Fibroblast of the aortic adventitia (primary cell): ENCODE measurements at places on chromosomes 5 and 9.

DNA sequence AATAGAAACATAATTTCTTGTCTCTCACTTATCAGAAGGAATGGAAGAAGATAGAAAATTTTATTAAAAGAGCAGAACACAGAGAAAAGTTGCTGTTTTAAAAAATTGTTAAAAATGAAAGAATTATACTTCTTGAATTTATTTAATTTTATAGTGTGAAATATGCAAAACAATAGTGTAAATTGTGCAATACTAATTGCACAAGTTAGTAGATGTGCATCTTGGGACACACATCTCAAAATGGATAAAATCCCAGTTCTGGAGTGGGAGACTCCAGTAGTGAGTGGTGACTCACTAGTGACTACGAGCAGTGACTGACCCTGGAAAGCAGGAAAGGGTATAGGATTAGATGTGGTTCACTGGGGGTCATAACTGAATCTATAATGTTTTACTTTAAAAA lies 223.2 kb downstream of the MSX2 start:
- no peak for DNase-seq

DNA sequence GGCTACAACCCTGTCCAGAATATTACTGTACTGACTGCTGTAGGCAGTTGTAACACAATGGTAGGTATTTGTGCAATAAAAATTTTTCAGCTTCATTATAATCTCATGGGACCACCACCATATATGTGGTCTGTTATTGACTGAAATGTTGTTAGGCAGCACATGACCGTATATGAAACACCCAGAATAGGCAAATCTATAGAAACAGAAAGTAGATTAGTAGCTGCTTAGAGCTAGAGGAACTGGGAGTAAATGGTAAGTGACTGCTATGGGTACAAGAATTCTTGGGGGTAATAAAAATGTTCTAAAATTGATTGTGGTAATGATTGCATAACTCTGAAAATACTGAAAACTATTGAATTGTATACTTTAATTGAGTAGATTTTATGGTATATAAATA lies 185.7 kb downstream of the ESM1 start:
- DNase-seq, result no peak

DNA sequence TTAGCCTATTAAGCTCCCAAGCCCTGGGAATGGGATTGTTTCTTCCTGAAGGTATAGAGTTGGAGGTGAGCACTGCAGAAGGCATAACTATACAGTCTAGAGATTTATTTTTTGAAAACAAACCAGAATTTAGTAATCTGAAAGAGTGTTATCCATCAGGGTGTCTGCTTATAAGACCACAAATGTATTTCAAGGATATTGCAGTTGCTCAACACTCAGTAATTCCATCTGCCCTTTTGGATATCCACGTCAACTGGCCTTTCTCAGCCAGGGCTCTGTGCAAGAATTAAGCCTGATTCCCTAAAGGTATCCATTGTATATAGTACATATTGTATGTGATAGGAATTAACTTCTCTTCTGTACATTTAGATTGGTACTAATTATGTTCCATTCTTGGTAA lies 15.0 kb upstream of the IL31RA start:
- no peak for DNase-seq

DNA sequence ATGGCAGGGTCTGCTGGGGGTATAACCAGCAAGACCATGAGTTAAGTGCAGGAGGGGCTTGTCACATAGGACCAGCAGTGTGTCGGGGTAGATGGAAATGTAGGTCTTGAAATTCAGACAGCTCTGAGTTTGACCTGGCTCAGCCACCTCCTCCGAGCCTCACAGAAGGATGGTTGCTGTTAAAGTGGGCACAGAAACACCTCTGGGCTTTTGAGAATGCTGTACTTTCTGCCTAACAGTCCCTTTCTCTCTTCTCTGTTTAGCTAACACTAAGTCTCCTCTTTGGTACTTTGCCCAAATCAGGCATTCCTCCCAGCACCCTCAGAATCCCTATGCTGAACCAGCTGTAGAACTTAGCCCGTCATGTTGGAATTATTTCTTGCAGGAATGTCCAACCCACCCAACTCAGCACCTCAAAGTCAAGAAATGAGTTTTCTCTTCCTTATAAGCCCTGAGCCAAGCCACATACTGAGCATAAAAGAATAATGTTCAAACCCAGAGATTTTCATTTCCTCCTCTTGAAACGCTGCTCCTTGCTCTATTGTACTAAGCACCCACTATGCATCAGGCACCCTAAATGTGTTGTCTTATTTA lies 41.7 kb upstream of the MATR3 start:
- DNase-seq, result peak; percentile 22

- no peak for DNase-seq
Observed at GRCh38 chr9:135879619-135880018, 27.7 kb downstream of the CAMSAP1 start.

DNA sequence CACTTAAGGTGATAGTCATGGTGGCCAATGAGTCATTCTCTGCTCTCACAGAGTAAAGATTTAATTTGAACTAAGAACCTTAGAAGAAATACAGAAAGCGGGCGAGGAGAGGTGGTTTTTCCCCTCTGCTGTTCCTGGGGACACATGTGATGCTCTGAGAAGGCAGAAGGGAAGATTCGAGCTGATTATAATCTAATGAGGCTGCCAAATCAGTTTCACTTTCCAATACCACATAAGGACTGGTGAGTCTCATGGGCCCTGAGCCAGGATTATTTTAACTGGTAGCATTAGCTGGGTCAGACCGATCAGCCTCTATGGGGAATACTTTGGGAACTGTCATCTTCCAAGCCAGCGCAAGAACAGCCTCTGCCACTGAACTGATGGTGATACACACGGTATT lies 116.5 kb downstream of the SLC1A3 start:
- no peak for DNase-seq

GRCh38 chr5:160064995-160065614 lies 54.1 kb downstream of the PWWP2A start:
- no peak for DNase-seq

DNA sequence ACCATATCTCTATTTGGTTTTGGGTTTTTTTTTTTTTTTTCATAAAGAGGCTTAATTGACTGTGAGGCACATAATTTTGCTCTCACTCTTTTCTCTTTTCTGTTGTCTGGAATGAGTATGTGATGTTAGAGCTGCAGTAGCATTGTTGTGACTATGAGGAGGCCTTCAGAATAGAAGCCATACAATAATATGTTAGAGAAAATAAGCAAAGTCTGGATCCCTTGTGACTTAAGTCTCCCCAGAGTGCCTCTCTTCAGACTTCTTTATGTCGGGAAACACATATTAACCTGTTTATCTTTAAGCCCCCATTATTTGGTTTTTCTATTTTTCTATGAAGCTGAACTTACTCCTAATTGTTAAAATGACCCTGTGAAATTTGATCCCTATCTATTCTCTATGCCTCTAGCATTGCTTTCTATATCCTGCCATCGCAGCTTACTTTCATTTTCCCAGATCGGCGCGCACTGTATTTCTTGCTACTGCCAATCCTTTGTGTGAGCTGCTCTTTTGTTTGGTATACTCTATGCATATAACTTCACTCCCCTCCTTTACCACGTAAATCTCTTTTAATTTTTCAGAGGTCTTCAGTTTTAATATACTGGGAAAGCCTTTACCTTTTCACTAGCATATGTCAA lies 372.5 kb upstream of the KCNN2 start:
- no peak for DNase-seq

DNA sequence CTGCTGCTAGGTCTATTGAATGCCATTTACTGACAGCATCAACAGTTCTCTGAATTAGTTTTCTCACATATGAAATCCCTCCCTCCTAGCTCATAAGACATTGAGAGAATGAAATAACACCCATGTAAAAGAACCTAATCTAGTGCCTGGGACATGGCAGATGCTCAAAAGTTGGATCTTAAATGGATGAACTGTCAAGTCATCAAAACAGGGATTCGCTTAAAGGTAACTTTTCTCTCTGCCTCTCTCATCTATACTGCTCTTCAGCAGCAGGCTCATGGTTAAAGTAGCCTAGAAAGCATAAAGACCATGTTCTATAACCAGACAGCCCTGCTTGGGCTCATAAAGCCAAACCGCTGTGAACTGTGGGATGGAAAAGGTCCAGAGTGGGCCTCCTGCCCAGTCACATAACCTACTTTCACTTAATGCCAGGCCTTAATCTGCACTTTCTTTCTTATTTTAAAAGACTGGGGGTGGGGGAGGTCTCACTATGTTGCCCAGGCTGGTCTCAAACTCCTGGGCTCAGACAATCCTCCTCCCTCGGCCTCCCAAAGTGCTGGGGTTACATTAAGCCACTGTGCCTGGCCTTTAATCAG lies 3.7 kb downstream of the TMEM245 start:
- DNase-seq, result peak; percentile 65

DNA sequence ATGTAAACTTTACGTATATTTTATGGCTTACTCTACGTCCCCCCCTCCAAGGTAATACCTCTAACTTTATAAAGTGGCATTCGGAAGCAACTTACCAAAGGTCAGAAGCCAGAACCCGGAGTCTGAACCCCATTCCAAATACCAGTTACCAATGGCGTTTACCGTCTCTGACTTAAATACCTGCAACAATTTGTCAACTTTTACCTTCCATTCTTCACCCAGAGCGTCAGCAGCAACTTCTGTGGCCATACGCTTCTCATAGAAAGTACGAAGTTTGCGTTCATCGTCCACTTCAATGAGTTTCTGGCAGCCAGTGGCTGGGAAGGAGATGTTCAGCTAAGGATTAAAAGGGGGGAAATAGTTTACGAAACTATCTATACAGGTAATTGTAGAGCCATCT lies 753 bp downstream of the RPS6 start:
- no peak for DNase-seq

DNA sequence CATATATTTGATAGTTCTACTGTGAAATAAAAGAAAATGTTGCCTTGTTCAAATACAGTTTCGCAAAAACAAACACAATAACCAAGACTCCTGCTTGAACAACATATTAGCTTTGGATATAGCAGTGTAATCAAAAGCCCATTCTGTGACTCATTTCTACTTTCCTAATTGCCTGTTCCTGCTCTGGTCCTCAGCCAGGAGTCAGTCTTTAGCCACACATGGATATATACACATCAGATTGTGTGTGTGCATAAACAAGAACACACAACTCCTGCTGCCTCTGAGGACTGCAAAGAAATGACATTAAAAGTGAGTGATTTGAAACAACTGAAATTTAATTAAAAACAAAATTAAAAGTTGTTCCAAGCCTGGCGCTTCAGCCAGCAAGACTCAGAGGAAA lies 334.8 kb downstream of the TRIM32 start:
- DNase-seq, result no peak

DNA sequence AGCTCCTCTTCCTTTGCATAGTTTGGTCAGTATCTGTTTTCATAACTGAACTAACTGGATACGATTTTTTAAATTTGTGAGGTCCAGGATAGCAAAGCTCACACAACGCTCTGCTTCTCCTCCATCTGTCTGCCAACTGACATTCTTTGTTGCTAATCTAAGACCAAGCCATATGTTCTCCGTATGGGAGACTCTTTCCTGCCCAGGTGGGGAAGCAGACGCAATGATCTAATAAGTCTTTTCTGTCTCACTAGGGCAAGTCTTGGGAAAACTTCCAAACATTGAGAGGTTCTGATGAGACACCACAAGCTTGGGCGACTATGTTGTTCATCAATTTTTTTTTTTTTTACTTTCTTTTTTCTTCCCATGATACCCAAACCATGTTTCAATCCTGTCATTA lies 558.5 kb downstream of the EFNA5 start:
- DNase-seq, result no peak

- DNase-seq, result no peak
Observed at GRCh38 chr5:112528928-112529327, 109.9 kb upstream of the EPB41L4A start.

DNA sequence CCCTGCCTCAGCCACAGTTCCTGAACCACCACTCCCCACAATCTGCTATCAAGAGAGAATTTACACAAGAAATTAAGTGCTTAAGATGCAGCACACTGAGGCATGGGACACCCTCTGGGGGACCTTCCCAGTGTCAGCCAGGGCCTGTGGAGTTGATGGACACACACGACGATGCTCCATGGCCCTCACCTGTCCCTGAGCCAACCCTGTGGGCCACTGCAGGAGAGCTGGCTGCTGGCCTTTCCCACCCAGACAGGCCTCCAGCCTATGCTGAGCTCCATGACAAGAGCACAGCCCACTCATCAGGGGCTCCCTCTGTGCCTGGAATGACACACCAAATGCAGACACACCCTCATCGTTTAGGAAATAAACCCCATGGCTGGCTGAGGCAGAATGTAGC lies 124.6 kb downstream of the ADAMTS16 start:
- no peak for DNase-seq

DNA sequence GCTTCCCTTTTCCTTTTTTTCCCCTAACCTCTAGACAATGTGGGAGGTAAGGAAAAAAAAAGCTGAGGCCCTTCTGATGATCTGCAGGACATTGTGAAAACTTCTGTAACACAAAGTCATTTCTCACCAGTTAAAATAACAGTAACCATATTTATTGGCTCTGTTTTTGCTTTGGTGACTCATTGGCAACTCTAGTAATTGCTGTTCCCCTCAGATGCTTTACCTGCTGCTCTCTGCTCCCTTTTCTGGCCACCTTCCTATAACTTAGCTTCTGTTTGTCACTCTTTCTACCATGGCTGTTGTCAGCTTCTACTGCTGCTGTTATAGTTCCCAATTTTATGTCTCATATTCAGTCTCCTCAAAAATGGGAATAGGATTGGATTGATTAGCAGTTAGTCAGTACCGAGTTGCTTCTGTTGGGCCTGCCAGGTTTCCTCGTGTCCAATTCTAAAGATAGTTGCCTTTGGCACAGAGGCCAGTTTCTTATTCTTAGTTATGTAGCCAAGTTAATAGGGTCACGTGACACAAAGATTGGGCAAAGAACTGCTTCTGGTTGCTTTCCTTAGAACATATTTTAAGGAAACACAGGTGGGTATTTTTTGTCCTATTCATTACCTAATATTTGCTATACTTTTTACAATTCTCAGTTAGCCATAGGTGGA lies 16.8 kb downstream of the SCAMP1 start:
- peak; percentile 80 for DNase-seq

- DNase-seq, result no peak
Observed at GRCh38 chr9:134327671-134328231, 1.5 kb downstream of the RXRA start.

- DNase-seq, result peak; percentile 45
Observed at GRCh38 chr5:55896663-55897062, 45.5 kb downstream of the IL31RA start.

DNA sequence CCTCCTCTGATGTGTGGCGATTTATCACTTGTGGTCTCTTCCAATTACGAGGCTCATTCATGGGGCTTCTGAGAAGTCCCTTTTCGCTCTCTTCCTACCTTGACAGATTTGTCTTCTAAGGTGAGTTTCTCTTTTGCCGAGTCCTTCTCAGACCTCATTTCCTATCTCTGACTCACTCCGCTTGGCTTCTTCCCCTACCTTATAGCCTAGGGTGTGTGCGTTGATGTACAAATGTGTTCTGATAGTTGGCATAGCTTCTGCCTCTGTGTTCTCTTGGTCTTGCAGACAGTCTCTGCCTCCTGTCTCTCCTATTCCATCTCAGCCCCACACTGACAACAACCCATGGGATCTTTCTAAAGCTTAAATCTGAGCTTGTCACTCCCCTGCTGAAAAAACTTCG lies 56.9 kb upstream of the SHB start:
- no peak for DNase-seq
